Hematopoietic multipotent progenitor cell treated with erythropoietin and hydrocortisone succinate and interleukin-3 and kit ligand, for 4 days (in vitro differentiated cells): ENCODE measurements at places on chromosomes 16 and 17.

- DNase-seq, result peak; percentile 44
Measured at GRCh38 chr17:43354371-43354770, 44.4 kb upstream of the ARL4D start.

GRCh38 chr17:37391146-37391545 lies 15.4 kb downstream of the C17orf78 start:
- peak; percentile 41 for DNase-seq

DNA sequence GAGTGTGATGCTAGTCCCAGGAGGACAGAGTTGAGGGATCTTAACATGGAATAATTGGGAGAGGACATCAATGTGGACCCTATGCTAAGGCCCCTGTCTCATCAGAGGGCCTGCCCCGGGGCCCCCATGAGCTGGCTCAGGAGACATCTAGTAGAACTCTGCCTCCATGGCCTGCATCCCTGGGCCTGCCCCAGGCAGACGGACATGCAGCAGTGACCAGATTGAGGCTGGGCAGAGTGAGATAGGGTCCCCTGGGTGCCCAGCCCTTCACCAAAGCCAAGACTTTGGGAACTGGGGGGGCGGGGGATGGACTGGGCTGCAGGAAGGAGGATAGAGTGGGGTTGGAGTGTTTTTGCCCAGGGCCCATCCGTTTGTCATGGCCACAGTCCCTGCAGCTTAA lies 115.2 kb downstream of the CCDC182 start:
- DNase-seq, result no peak

DNA sequence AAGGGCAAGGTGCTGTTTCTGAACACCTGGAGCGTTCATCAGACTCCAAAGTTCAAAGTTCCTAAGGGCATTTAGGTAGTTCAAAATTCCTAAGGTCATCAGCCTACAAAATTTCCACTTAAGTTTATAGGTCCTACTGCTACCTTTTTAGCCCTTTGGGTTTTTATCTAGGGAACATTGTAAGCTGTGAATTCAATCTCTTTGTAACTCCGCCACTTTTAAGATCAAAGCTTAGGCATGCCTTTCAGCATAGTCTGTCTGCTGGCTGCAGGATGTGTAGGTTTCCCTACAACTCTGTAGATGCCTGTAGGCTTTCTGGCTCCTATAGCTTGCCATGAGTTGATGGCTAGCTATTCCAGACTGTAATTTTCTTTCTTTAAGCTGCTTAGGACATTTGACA lies 291.6 kb downstream of the MAP2K6 start:
- DNase-seq, result no peak

DNA sequence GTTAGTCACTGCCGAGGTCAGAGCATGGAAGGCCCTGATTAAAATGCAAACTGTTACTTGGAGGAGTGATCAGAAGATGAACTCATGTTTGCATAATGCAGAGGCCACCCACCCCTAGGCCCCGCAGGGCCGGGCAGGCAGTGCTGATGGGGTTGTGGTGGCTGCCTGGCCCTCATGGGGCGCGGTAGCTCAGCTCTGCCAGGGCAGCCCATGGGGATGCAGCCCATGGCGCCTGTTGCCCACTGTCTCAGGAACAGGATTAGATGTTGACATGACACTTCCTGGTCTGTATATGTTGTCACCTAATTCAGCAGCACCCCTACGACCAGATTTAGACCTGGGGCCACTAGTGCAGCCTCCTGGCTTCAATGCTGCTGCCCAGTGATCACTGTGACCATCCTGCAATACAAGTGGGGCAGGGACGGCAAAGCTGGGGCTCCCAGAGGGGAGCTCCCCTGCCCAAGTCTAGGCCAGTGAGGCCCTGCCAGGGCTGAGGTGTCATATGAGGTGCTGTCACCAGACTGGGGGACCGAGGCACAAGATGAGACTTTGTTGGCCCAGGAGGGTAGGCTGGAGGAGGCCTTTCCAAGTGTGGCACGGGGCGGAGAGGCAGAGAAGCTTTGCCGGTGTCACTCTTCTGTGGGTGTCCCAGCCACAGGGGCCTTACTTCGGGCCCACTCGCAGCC lies 49.1 kb downstream of the RAI1 start:
- DNase-seq, result no peak

DNA sequence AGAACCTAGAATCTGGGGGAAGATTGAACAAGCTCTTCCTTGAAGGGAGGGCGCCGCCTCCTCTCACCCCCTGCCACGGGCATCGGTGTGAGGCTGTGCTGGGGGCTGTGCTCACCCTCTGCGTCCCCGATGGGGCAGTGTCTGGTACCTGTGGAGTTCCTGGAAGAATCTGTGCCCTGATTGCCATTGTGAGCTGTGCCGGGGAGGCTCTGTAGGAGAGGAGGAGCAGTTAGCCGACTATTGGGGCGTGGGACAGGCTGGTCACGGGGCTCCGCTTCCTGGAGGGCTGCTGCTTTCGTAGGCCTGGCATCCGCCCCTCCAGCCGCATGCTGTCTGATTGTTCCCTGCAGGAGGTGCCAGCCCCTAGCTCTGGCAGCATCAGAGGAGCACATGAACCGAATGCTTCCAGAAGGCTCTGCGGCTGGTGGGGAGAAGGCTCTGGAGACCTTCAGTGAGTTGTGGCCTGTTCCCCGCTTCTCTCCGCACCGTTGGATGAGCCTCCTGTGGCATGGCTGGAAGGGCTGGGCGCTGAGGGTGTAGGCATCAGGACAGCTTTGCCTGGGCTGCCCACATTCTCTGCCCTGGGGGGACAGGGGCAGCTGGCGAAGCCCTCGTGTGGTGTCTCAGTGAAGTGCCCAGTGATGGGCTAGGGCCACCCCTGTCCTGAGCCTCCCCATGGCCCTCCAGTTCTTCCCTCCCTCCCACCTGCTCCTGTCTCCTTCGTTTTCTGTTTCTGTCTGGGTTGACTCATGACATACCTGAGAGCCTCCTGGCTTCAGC lies 86.9 kb downstream of the SEC14L1 start:
- DNase-seq, result no peak

DNA sequence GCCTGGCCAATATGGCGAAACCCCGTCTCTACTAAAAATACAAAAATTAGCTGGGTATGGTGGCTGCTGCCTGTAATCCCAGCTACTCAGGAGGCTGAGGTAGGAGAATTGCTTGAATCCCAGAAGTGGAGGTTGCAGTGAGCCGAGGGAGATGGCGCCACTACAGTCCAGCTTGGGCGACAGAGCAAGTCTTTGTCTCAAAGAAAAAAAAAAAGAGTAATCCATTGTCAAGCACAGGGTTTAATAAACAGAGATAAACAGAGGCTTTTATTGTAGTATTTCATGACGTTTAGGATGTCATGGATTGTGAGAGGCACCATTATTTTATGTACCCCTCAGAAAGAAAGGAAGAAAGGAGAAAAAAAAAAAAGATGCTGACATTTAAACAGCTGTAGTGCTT lies 75.2 kb upstream of the RNU2-1 start:
- DNase-seq, result no peak

GRCh38 chr16:8675183-8676159 lies 1.1 kb downstream of the ABAT start:
- DNase-seq, result no peak

- DNase-seq, result no peak
Measured at GRCh38 chr16:74568961-74569631, 37.8 kb downstream of the GLG1 start.

- no peak for DNase-seq
Measured at GRCh38 chr16:50197582-50197981, 44.5 kb downstream of the TENT4B start.

DNA sequence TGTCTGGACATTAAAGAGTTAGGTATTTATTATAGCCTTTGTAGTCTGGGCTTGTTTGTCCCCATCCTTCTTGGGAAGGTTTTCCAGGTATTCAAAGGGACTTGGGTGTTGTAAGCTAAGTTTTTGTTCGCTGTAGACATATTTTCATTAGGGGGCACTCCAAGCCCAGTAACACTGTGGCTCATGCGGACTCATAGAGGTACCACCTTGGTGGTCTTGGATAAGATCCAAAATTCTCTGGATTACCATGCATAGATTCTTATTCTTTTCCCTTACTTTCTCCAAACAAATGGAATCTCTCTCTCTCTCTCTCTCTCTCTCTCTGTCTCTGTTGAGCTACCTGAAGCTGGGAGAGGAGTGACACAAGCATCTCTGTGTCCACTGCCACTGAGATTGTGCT lies 48.9 kb downstream of the ERCC4 start:
- DNase-seq, result no peak

- peak; percentile 82 for DNase-seq
Measured at GRCh38 chr17:35022536-35023063, 40.9 kb downstream of the RFFL start.

DNA sequence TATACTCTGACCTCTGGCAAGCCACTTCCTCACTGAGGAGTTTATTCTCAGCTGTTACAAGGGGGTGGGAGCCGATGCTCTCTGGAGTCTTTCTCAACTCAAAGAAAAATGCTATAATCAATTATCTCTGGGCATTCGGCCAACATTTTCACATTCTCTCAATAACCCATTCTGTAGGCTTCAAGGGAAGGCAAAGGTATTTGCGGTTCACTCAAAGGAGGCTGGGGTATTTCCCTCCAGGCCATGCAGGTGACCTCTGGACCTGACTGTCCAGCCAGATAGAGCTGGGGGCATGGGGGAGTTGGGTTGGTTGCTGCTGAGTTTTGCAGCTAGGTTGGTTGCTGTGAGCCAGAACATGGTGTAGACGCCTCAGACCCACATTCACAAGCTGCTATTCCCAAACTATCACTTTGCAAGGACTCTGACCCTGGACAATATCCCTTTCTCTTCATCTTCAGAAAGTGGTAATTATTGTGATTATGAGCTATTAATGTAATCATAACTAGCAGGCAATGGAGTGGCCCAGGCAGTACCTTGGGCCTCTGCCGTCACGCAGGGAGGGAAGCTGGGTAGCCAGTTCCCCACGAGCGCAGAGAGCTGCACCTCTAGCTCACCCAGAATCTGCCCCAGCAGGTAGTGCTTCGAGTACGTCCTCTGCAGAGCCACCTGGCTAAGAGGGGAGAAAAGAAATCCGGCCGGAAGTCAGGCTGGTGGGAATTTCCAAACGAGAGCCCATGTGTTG lies 42.1 kb downstream of the AIPL1 start:
- no peak for DNase-seq
